ENCODE measurements at places on chromosomes 7 and 10.
A peak's percentile ranks its signal among the peaks of the same experiment; 100 is the strongest.

DNA sequence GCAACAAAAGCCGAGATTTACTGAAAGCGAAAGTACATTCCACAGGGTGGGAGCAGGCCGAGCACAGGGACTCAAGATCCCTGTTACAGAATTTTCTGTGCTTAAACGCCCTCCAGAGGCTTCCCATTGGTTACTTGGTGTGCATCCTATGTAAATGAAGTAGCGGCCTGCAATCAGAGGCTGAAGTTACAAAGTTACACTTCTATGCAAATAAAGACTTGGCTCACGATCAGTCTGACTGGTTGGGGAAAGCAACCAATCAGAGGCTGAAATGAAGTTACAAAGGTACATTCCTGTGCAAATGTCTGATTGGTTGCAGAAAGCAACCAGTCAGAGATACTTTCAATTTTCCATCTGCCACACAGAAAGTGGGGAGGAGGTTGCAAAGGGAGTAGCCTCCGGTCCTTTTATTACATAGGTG, 4.1 kb downstream of the ACBD7 start:
- DNase-seq, result no peak

DNA sequence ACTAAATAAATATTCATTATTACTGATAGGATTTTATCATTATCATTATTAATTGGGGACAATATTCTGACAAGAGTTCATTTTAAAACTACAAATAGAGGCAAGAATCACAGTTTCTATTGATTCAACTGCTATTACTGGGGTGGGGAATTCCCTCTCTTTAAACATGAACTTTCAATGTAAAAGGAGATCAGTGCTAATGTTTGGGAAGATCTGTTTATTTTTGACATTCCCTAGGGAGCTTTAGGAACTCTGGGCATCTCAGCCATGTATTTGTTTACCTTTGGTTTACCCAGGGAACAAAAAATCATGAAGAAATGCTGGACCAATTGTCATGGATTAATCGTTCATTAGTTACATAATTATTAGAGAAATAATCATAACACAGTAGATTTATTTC, 443.2 kb upstream of the AKR1E2 start:
- DNase-seq, result no peak

- no peak for DNase-seq
Observed at GRCh38 chr10:71332466-71332865, 13.4 kb downstream of the SLC29A3 start.

DNA sequence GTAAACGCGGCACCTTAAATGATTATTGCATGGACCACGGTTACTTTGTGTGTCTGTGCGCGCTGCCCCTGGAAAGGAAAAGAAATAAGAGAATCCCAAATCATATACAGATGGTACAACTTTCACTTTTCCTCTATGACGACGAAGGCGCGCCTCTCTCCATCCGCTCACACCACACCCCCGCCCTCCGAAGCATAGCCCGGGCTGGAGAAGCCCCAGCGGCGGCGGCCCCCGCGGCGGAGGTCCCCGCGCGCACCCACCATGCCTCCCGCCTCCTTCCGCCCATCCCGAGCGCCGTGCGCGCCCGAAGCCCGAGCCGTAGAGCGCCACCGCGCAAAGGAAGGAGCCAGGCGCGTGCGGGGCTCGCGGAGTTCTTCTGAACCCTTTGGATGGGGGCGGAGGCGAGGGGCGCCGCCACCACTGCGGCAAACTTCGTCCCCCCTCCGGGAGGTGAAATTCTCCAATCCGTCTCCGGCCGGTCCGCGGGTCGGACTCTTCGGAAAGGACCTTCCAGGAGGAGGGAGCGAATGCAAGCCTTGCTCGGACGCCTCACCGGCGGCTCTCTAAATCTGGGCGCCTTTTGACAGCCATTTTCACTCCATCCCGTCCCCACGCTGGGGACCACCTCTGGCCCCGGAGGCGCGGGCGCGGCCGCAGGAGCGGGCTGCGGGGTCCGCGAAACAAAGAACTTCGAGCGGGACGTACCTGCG, 588 bp downstream of the GLI3 start:
- DNase-seq, result no peak

DNA sequence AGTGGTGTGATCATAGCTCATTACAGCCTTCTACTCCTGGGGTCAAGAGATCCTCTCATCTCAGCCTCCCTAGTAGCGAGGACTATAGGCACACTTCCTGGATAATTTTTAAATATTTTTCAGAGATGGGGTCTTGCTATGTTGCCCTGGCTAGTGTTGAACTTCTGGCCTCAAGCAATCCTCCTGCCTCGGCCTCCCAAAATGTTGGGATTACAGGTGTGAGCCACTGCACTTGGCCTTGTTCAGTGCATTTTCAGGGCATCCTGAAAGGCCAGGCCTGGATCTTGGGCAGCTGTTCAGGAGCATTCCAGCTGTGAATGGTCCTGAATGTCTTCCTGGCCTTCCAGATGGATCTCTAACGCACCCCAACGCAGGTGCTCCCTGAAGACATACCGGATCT, 95.7 kb downstream of the PFKFB3 start:
- no peak for DNase-seq

DNA sequence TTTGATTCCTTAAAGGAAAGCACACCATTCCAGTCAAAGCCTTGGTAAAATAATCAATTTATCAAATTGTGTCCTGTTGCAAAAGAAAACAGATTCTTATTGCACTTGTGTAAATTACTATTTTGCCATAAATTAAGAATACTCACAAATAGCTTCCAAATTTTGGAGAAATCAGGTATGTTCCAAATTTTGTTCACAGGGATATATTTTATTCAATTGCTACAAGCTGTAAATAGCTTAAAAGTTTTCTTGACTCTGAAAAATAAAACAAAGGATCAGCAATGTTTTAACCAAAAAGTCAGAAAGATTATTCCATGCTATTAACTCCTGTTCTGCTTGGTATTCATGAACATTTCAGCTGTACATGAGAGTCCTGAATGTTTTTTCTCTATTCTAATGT, 47.4 kb upstream of the CHST3 start:
- no peak for DNase-seq

DNA sequence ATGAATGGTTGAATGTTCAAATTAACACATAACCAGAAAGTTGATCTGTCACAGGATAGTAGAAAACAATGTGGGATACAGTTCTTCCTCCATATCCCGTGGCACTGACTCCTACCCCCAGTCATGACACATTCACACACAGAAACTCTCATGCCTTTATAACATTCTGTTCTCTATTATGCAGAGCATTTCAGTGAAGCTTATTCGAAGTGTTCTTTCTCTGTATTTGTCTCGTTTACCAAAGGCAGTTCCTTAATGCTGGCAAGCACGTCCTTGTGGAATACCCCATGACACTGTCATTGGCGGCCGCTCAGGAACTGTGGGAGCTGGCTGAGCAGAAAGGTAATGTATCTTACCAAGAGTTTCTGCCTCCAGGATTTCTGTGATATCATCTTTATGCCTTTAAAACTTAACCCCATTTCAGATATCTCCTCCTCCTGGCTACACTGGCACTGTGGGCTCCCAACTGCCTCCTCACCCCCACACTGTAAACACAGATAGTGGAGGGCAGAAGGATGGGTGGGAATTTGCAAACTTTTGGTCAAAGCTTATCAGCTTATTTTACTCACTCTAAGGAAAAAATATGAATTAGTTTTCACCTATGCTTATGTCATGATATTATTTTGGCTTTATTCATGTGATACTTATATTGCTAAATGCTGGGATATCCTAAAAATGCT, 34.1 kb downstream of the BLVRA start:
- no peak for DNase-seq

DNA sequence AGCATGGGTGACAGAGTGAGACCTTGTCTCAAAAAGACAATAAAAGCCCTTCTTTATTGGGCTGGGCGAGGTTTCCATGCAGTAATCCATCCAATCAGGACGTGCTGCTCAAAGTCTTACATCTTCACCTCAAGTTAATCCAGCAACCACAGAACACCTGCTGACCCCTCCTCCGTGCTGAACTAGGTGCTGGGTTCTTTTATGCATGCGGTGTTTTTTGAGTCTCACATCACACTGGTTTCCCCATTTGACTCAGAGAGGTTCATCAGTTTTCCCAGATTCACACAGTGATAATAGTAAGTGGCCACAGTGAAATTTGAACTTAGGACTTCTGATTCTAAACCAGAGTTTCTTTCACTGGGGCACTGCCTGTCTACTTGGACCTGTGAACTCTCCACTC, 58.3 kb upstream of the GTF2I start:
- DNase-seq, result no peak

GRCh38 chr10:69639291-69640195, 9.5 kb downstream of the FAM241B start:
- DNase-seq, result peak; percentile 44

GRCh38 chr7:129101746-129102145, 42.8 kb upstream of the TSPAN33 start:
- DNase-seq, result no peak

GRCh38 chr10:17506856-17507471, 52.6 kb upstream of the ST8SIA6 start:
- no peak for DNase-seq

- no peak for DNase-seq
Observed at GRCh38 chr7:32316839-32317238, 173.3 kb downstream of the LSM5 start.

- DNase-seq, result no peak
Observed at GRCh38 chr10:129156406-129156805, 310.6 kb upstream of the MGMT start.

- no peak for DNase-seq
Observed at GRCh38 chr10:128766915-128767314, 640.7 kb upstream of the MKI67 start.

- no peak for DNase-seq
Observed at GRCh38 chr7:74115326-74115725, 31.7 kb downstream of the LIMK1 start.

GRCh38 chr10:10605551-10606081, 412.1 kb upstream of the CELF2 start:
- no peak for DNase-seq

DNA sequence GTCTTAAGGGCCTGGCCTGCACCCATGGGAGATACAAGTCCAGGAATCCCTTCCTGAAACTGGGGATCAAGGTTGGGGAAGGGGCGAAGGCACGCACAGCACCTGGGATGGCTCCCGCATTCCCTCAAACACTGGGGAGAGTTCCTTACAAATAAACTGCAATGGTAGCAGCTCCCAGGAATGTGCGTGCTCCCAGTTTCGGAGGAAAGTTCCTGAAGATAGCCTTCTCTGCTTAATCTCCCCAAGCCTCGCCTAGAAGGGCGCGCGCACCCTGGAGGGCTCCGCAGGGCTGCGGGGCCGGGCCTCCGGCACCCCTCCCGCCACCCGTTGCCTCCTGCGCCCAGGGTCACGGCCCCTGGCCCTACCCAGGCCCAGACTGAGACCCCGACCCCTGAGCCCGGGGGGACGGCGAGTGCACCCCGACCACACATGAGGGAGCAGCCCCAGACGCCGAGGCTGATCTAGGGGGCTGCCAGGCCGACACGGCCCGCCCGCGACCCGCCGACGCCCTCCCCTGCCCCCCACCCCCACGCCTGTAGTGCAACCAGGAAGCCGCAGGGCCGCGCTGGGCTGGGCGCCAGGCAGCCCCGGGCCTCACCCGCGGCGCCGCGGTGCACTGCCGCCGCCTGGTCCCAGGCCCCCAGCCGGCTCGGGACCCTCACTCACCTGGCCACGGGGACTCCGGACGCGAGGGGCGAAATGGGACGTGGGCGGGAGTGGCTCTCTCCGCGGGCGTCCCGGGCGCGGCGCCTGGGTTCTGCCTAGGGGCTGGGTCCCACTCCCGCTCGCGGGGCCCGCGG, 460 bp downstream of the ANXA11 start:
- peak; percentile 24 for DNase-seq

DNA sequence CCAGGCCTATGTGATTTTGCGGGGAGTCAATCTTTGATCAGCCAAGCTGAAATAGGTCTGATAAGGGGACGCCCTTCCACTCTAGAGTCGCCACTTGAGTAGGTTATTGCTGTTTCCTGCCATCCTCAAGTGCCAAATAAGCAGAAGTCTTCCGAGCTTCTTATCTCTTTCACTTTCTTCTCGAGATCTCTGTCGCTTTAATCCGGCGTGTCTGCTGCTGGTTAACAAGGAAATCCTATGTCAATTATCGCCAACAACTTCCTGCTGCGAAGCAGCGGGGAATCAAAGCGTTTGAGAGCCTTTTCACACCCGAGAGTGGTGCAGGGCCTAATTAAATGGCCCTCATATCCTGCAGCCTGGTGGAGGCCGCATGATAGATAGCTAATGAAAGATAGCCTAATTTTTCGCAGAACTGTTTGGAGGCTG, 215.9 kb downstream of the RAB11FIP2 start:
- no peak for DNase-seq

- DNase-seq, result no peak
Observed at GRCh38 chr7:154198481-154198880, 146.3 kb downstream of the DPP6 start.

GRCh38 chr10:62655337-62655994, 149.1 kb upstream of the ADO start:
- DNase-seq, result no peak

GRCh38 chr10:121788115-121788514, 139.7 kb downstream of the ATE1 start:
- no peak for DNase-seq

GRCh38 chr7:144884896-144885295, 49.0 kb upstream of the TPK1 start:
- no peak for DNase-seq

DNA sequence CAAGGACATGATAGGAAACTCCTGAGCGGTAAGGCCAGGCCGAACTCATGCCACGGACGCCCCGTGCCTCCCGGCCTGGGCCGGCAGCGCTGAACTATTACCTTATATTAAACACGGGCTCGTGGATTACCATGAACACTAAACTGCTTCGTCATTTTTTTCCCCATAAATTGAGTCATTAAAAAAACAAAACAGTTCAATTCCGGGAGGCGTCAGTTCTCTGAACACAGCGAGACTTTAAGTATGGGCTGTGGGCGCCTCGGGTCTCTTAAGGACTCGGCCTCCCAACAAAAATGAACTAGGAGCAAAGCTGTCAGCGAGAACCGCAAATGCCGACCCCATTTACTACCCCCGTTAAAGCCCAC, 519 bp downstream of the PITRM1 start:
- peak; percentile 19 for DNase-seq

GRCh38 chr10:97546456-97547270, 25.9 kb upstream of the ANKRD2 start:
- DNase-seq, result no peak

- no peak for DNase-seq
Observed at GRCh38 chr7:131011432-131011742, 277.4 kb upstream of the KLF14 start.

- no peak for DNase-seq
Observed at GRCh38 chr7:103640031-103640779, 194.2 kb upstream of the SLC26A5 start.
